Activated T-cell treated with anti-CD3 and anti-CD28 coated beads, Interleukin-2, amount 50 U/mL, for 48 hours (primary cell): ENCODE measurements at places on chromosomes 12 and 14.

- DNase-seq: no peak
Observed at GRCh38 chr12:102533483-102534215, 53.3 kb upstream of the IGF1 start.

DNA sequence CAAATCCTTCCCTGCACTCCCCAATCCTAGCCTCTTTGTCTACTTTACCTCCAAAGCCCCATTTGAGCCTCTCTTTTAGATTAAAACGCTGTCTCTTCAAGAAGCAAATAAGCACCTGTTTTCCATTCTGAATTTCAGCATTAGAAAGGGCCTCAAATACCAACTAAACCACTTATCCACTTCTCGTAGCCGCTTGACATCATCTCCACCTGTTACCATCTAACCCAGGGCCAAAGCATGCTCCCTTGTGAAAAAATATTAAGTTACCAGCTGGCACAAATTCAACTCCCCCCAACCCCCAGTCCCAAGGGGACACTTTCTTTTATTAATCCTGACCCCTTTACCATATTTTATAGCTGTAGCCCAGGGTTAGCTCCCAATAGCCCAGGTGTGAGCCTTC, 43.1 kb downstream of the GPHB5 start:
- no peak for DNase-seq

DNA sequence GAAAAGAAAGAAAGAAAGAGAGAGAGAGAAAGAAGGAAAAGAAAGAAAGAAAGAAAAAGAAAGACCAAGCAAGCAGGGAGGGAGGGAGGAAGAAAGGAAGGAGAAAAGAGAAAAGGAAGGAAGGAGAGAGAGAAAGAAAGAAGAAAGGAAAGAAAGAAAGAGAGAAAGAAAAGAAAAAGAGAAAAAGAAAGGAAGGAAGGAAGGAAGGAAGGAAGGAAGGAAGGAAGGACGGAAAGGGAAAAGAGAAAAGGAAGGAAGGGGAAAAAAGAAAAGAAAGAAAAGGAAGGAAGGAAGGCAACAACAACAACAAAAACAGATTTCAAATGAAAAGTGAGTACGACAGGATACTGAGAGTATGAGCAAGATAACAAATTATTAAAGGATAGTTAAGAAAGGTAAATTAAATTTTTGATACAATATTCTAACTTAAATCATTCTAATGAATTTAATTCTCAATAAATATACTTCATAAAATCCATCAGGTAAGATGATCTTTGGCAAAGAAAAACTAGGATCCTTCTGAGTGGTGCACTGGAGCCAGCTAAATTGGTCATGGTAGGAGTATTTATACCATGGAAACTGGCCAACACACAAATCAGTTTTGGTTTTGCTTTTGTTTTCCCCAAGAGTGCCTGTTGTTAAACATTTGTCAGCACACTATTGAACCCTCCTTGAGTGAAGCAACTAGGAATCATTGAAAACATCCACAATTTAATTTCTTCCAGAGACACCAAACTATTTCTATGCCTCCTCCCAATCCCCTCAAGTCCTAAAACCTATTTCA, 56.1 kb upstream of the DYRK2 start:
- no peak for DNase-seq

GRCh38 chr14:54837508-54838149, 65.0 kb downstream of the GCH1 start:
- DNase-seq: no peak

GRCh38 chr14:71062581-71063303, 155.5 kb downstream of the PCNX1 start:
- DNase-seq: no peak
